Astrocyte of the cerebellum (primary cell): ENCODE measurements at places on chromosomes 12 and 14.

- no peak for DNase-seq
Observed at GRCh38 chr12:107533218-107533617, 152.4 kb upstream of the PWP1 start.

DNA sequence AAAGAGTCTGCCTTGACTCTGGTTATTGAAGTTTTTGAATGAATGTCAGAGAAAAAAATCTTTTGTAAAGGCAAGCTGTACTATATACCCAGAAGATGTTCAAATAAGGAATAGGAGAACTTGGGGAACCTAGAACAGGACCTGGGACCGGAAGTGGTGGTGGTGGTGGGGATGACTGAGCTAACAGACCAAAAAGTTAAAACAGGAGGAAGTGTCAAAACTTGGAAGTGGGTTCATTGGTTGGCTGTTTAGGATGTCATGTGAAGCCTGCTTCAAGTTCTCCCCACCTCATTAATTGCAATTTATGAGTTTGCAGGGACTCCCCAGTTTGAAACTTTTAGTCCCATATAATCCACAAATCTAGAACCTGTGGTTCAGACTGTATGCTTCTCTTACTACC lies 26.2 kb downstream of the PLXNC1 start:
- DNase-seq: no peak

DNA sequence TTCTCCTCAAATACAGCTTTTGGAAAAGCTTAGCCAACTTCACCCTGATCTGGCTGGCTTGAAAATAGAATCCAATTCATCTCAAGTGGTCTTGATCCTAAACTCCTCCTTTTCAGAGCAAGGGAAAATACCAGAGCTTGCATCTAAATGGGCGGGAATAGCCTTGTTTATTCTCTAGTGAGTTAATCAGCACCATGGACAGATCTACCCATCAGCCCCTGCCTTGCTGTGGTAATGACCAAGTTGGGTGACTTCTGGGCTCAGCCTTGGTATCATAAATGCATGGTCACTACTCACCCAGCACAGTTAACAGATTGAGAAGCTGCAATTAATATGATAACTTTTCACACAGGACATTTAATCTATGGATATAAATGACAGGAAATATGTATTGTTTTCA lies 196.6 kb downstream of the GLT1D1 start:
- no peak for DNase-seq

DNA sequence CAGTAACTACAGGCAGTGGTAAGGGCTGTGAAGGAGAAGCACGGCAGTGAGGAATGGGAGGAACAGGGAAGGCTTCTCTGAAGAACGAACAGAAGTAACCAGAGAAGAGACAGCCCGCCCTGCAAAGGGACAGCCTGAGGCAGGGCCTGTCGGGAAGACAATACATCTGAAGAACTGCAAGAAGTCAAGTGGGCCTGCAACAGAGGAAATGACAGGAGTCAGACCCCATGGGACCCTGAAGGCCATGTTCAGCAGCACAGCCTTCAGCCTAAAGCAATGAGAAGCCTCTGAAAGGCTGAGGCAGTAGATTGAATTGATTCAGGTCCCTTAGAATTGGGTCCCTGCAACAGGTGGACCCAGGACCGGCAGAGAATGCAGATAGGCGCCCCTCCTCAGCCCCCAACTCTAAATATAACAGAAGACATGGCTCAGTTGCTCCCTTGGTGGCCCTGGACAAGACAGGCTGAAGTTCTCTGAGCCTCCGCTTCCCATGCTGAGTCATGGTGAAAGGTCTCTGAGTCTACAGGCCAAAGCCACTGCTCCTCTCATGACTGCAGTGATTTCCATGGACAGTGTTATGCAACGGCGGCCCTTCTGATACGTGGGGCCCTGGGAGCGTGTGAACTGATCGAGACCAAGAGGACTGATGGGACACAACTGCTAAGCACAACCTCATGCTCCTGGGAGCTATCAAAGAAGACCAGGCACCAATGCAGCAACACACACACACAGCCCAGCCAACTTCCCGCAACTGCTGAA lies 10.8 kb upstream of the ACTR6 start:
- no peak for DNase-seq

DNA sequence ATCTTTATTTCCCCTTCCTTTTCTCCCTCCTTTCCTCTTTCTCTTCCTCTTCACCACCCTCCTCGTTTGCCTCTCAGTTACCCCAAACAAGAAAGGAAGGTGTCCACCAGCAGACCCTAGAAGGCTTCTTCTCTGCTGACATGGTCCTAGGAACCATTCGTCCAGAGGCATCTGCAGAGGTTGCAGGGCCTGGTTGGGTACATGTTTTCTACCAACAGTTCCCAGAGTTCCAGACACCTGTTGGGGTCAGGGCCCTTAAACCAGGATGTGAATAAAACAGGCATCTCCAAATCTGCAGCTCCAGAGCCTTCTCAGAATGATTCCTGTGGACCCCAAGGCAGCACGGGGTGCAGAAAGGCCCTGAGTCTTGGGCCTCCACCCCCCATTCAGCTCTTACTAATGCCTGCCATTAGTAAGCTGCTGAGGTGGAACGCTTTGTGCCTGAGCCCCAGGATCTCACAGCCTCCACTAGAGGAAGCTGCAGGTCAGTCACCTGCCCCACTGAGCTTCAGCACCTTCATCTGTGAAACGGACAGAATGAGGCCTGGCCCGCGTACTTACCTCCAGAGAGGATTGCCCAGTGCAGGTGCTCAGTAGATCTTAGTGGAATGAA lies 130.4 kb downstream of the DICER1 start:
- DNase-seq: no peak

DNA sequence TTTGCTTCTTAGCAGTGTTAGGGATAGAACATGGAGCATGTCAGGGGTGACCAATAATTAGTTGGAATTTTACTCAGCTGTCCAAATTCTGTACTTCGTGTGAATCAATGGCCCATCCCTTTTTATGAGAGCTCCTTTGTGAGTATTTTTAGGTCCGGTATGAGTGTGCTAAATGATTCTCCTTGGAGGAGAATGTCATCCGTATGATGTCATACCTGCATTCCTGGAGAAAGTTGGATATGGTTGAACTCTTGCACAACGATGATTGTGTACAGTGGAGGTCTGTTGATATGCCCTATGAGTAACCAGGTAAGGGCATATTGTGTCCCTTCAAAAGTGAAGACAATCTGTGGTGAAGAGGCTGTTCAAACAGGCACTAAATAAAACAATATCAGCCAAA lies 400.8 kb downstream of the GXYLT1 start:
- DNase-seq: no peak

DNA sequence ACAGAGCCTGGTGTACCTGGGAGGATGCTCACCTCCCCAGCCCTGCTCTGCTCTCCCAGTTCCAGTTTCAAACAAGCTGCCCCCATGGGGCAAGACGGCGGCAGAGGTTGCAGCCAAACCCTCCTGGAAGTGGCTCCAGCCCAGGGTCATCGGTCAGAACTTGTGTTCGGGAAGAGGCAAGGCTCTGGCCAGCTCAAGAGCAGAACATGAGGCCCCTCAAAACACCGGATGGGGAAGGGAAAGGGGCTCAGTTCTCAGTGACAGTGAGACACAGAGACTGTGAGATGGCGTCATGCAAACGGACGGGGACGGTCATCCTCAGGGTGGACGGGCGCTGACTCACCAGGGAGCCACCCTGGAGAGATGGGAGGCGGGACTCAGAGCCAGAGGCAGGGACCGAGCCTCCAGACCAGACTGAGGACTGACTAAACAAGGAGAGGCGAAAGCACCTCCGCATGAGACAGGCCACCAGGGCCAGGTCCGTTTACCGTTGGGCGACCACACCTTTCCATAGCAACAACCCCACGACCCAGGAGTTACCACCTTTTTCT lies 63.9 kb upstream of the GALNT9 start:
- no peak for DNase-seq

GRCh38 chr14:52914295-52914694 lies 36.6 kb downstream of the FERMT2 start:
- no peak for DNase-seq

DNA sequence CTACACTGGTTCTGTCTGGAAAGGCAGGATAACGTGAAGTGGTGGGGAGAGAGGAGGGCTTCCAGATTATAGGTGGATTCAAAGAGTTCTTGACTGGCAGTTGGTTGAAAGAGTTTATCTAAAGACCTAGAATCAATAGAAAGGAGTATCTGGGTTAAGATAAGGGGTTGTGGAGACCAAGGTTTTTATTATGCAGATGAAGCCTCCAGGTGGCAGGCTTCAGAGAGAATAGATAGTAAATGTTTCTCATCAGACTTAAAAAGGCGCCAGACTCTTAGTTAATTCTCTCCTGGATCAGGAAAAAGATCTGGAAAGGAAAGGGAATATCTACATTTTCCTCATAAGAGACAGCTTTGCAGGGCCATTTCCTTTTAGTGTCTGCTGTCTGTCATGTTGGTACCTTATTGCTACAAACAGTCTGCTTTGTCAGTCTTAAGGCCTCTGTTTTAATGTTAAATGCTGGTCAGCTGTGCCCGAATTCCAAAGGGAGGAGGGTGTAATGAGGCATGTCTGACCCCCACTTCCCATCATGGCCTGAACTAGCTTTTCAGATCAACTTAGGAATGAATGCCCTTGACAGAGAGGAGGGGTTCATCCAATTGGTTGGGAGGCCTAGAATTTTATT lies 401.3 kb downstream of the FUT8 start:
- DNase-seq: no peak

DNA sequence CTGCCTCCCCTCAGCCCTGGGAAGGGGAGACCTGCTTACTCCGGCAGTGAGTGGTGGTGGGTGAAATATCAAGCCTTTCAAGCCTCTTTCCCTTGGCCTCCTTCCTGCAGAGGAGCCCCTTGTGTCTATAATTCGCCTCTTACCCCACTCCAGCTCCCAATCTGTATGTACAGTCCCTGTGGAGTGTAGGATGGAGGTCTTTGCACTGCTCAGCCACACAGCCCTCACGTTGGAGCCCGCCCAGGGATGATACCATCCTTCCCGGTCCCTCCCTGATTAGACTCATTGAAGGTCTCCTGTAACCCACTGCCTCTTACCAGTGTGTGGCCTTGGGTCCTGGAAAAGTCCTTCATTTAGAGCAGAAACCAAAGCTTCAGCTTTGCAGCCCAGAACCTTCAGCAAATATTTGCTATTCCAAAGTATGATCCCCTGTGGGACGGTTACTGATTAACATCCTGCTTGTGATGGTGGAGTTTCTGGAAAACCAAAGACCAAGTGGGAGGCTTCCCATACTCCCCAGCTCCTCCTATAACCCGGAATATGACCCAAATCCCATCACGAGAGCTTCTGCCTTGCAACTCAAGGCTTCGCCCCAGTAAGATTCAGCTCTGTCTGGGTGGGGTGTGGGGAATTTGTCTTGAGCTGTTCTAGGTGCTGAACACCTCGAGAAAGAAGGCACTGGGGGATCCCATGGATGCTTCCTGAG lies at the start of gene SERPINA10:
Gene SERPINA10, minus strand, starts transcription at position 397 of the 706 bp plus-strand sequence. CDS start 2,675 bp downstream, outside the sequence.
- no peak for DNase-seq

GRCh38 chr12:62601765-62602164 lies 135.1 kb downstream of the MON2 start:
- DNase-seq: no peak

- no peak for DNase-seq
Observed at GRCh38 chr12:93016752-93017350, 87.8 kb upstream of the EEA1 start.

DNA sequence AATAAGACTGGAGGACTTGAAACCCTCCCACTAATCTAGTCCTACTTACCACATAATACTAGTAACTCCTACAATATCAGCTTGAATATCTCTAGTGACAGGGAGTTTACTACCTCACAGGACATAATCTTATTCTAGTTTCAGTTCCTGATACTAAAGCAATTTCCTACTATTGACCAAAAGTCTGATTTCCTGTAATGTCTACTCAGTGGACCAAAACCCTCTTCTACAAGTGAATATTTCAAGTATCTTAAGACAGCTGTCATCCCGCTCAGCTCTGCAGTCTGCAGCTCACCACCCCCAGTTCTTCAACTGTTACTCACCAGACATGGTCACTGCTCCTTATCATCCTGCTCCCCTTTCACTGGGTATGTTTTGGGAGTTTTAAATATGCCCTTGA lies 70.8 kb upstream of the TMCC3 start:
- no peak for DNase-seq

GRCh38 chr14:24195186-24196070 lies at the start of gene TM9SF1:
TM9SF1 (minus strand) TSS chr14:24195441; CDS start chr14:24195019, 422 bp downstream.
- DNase-seq: peak; percentile 64

DNA sequence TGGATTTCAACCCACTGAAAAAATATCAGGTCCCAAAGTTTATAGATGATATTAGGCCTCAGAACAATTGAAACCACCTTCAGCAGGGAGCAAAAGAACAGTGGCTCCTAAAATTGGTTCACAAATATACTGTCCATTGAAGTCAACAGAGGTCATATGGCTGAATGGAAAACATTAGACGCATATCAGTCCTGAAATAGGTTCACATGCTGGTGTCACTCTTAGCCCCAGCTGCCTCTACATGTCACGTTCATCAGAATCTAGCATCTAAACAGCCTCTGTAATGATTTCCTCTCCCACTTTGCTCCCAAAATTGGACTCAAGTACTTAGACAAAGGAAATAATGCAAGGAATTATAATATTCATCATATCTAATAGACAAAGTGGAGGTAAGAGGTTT lies 8.7 kb downstream of the FLRT2 start:
- DNase-seq: no peak

GRCh38 chr12:50066402-50066801 lies 9.0 kb downstream of the ASIC1 start:
- DNase-seq: no peak

- DNase-seq: no peak
Observed at GRCh38 chr14:68814539-68815297, 21.9 kb upstream of the ZFP36L1 start.

DNA sequence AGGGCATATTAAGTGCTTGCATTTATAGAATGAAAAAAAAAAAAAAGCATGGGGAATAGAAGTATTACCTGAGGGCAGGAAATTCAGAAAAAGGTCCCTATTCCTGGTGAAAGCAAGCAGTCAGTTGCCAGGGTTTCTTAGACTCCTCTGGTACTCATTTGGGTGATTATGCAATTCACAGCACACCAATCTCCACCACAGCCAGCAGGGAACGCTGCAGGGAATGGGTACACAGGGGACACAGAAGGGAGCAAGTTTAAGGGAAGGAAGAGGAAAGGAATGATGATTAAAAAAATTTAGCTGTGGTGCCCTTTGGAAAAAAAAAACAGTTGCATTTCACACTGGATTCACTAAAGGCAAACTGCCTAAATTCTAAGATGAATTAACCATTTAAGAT lies 14.2 kb downstream of the BLTP3B start:
- no peak for DNase-seq

DNA sequence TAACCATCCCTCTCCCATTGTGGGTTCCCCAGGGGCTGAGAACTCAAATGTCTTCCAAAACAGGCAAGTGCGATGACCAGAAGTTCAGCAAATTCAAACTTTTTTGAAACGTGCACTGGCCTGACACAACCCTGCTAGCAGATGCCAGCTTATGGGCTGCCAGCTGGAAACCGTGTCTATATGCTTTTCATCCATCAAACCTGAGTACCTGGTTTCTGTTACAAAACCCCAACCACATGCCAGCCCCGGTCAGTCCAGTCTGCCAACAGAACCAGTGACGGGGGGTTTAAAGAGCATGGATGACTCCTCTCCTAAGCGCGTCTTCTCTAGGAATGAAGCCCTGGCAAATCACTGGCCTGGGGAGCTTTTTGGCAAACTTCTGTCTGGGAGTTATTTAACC lies 189.7 kb downstream of the TTC7B start:
- DNase-seq: no peak
